Activated T-cell treated with anti-CD3 and anti-CD28 coated beads for 4 hours (primary cell): ENCODE measurements at places on chromosomes 2 and 18.

- DNase-seq = no peak
Observed at GRCh38 chr2:24671230-24671629, 122.0 kb downstream of the PTRHD1 start.

DNA sequence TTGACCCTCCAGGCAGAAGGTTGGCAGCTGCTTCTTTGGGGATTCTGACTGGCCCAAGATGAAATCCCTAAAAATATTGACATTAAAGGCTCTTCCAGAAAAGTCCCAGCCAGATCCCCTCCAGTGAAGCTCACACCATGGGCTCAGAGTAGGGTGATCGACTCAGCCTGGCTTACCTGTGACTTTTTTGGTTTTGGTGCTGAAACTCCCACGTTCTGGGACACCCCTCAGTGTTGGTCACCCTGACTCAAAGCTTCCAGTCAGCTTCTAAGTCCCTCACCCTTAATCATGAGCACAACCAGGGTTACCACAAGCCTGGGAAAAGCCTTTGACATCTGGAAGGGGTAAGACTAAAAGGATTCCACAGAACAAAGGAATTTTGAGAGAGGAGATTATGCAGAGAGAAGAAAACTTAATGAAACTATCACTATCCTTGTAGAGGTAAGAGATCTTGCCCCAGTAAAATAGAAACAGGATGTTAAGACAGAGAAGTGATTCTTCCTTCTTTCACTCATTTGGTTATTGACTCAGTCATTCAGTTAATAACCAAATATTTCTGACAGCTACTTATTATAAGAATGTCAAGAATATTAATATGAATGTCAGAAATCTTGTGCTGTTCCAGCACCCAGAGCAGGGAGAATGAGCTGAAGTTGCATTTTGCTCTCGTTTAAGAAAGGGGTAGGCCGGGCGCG is 66.8 kb upstream of the SEC11C start:
- DNase-seq = no peak

DNA sequence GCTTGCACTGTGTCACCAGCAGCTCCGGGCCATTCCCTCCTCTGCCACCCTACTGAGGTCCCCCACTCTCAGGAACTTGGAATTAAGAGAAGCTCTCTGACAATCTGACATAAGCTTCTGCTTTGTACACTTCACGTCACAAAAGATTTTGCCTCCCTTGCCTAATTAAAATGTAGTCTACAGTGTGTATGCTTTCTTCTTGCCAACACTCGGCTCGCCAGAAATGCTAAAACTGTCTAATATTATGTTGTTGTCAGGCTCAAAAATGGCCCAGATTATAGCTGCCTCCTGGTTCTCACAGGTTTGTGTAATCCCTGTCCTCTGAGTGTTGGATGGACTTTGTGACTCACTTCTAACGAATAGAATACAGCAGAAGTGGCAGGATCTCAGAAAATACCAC is 474.7 kb downstream of the MBD2 start:
- DNase-seq = no peak

GRCh38 chr2:163135256-163135655 is 296.7 kb upstream of the KCNH7 start:
- DNase-seq = no peak

GRCh38 chr2:223787358-223787757 is 50.0 kb downstream of the AP1S3 start:
- DNase-seq = no peak
